ENCODE measurements at places on chromosomes 16 and 17. TPM values are rescaled to one million over a fixed set of nuclear protein-coding genes. Genes with fewer than 3 reads are reported as not detected.

ETV4 gene
- 330 TPM for polyA plus RNA-seq

CHP2 gene
- polyA plus RNA-seq = 0.03 TPM

IRX5 gene
- polyA plus RNA-seq = not detected

SPATA32 gene
- not detected for polyA plus RNA-seq

All from HepG2 (cell line).